Transverse colon (tissue), 4 donors: ENCODE measurements at places on chromosomes 3 and 15.

DNA sequence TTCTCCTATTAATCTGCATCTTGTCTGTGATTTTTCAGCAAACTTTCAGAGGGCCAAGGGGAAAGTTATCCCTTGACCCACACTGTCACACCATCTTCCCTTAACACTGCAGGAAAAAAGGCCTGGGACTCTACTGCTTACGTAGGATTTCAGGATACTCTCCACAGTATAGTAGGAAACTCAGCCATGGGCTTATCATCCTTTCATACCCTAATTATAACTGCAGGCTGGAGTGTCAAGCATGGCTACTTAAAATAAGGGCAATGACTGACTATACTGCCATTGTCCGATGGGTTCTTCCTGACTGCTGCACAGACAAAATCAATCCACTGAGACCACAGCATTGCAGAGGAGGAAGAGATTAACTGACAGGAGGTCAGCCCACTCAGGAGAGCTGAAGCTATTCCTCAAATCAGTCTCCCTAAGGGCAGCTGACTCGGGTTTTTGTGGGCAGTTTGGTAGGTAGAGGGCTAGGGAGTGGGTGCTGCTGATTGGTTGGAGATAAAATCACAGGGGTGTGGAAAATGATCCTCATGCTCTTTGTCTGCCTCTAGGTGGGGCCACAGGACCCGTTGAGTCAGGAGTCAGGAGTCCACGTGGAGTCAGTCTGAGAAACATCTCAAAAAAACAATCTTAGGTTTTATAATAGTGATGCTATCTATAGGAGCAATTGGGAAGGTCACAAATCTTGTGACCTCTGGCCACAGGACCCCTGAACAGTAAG lies 118.2 kb upstream of the STRIT1 start:
- DNase-seq, result no peak

GRCh38 chr15:63473007-63473748 lies 31.2 kb upstream of the USP3 start:
- no peak for DNase-seq

GRCh38 chr3:178949896-178950295 lies 121.7 kb downstream of the ZMAT3 start:
- DNase-seq, result no peak

DNA sequence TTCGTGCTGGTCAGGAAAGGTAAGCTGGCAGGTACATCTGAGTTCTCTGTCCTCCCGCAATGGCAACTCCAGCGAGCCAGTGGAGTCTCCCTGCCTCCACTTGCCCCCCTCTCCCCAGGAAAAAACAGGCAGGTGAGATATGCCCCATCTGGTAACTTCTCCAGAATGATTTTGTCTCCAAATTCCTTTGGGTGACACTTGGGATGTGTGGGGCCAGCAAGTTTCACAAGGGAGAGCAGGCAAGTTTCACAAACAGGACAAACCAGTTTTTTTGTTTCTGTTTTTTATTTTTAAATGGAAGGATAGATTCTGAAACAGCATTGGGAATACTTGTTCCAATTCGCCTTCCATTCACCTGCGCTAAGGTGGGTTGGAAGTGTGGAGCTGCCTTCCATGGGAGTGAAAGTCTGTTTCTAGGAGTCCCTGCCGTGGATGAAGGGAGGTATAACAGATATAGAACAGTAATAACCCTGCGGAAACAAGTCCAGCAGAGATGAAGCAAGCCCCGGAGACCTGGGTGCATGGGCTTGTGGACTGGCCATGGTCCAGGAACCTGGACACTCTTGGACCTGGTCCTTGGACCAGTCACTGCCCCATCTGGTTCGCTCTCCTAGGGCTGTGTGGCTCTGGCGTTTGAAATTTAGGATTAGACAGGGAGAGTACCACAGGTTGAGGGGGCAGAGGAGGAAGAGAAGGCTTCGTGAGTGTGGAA lies 22.9 kb upstream of the KIF23 start:
- no peak for DNase-seq

GRCh38 chr3:186845756-186846155 lies 3.2 kb downstream of the ADIPOQ start:
- DNase-seq, result no peak

- DNase-seq, result no peak
Observed at GRCh38 chr3:195448205-195448875, 5.5 kb upstream of the ACAP2 start.

DNA sequence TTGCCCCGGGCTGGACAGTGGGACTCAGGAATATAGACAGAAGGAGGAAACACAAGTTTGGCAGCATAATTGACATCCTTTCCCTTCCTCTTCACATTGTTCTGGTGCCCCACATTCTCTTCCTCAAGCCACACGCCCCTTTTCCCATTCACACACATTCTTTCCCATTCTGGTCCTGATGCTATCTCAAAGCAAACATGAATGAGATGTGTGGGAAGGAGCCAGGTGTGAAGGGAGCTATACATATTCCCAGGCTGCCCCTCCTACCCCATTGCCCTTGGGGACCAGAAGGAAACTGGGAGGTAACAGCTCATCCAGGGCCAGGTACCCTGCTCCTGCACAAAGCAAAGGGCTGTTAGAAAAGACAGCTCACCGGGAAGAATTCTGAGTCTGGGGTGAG lies 23.4 kb upstream of the CLK3 start:
- DNase-seq, result no peak

GRCh38 chr3:170270282-170270881 lies 48.2 kb downstream of the PRKCI start:
- peak; percentile 52 for DNase-seq

GRCh38 chr15:99017322-99017701 lies 9.7 kb upstream of the PGPEP1L start:
- no peak for DNase-seq

DNA sequence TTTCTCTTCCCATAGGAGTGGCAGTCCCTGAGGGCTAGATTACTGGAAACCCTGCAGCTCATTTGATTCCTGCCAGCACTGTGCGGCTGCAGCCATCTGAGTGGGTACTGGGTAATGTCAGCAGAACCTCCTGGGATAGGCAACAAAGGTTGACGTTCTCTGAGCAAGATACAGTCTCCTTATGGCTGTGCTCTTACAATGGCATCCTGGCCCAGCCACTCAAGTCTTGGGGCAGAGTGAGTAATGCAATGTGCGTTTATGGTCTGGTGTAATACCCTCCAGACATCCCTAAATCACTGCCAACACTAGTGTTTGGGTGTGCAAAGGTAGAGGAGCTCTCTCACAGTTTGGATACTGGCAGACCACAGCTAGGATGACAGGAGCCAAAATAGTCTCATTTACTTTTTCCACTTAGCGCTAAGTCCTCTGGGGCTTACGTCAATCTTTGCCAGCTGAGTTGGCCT lies 775.8 kb downstream of the ZNF385D start:
- DNase-seq, result no peak

- peak; percentile 67 for DNase-seq
Observed at GRCh38 chr3:16842272-16843270, 42.2 kb upstream of the PLCL2 start.

GRCh38 chr15:79978655-79979514 lies 7.9 kb upstream of the BCL2A1 start:
- no peak for DNase-seq

DNA sequence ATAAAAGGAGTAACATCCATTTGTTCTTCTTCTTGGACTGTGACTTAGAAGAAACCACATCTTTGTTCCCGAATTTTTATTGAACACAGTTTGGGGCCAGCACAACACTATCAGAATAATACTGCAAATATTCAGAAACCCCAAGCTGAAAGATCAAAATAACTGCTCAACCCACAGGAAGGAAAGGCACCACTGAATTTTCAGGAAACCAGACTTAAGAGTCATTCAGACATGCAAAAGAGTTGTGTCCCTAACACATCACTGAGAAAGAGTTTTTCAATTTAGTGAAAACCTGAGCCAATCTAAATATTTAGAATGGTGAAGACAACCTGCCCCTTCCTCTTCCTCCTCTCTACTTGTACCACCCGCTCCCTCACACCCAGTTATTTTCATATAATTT lies 295.0 kb upstream of the RORA start:
- DNase-seq, result no peak

- no peak for DNase-seq
Observed at GRCh38 chr15:60553163-60553562, 74.2 kb upstream of the ICE2 start.

- DNase-seq, result no peak
Observed at GRCh38 chr3:2568156-2568555, 469.5 kb downstream of the CNTN4 start.
